RWPE1 (cell line): ENCODE measurements at places on chromosomes 1 and 21.
A peak's percentile ranks its signal among the peaks of the same experiment; 100 is the strongest.

DNA sequence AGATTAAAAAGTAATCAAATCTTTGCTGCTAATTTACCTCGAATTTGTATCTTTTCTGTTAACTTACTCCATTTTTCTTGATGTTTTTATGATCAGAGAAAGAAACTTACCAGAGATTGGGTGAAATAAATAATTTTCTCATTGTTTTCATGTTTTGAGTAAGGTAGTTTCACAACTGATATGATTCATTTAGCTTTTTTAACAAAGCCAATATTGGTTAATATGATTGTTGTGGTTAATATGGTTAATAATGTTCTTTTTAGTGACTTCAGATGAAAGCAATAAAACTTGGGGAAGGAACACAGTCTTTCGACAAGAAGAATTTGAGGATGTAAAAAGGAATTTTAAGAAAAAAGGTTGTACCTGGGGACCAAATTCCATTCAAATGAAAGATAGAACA, 48.1 kb downstream of the MAP3K21 start:
- no peak for DNase-seq

DNA sequence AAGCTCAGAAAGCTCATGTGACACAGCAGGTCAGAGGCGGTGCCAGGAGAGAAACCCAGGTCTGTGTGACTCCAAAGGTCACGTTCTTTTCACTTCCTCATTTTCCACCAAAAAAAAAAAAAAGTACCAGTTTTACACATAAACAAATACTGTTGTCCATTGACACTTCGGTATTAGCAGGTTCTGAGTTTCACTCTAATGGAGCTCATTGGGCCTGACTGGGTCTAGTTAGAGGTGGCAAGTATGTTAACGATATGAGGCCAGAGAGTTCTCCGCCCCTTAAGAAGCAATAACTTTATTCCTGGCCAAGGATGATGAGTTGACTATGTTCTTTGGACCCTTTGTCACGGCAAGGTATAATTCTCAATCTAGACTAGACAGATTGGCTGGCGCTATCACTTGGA, 30.0 kb upstream of the SDE2 start:
- no peak for DNase-seq

DNA sequence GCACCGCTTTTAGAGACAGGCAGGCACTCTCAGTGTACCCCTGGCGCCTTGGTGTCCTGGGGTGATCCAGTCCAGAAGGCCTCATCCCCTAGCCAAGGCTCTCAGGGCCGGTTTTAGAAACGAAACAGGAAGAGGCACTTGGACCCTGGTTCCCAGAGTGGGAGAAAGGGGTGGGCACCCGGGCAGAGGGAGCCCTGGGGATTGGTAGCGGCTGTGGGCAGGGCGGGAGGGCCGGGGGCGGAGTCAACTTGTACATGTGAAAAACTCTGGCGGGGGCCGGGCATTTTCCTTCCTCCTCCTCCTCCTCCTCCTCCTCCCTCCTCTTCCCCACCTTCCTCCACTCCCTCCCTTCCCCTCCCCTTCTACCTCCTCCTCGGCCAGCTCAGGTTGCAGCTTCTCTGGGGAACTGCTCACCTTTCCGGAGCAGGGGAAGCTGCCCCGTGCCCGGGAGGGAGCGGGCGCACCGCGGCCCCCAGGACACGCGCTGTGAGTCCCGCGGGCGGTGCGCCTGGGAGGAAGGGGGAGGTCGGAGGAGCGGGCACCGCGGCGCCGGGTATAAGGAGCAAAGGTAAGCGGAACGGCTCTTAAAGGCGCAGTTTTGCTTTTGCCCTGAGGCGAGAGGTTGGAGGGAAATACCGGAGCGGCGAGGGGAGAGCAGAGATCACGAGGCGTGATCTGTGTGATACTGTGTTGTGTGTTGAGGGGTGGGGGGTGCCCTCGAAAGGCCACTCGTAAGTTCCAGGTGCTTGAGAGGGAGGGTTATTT, at the start of gene CDK18:
Gene CDK18 (plus strand): TSS at position 359 of the 765 bp plus-strand sequence. CDS start 18,499 bp downstream, outside the sequence.
- peak; percentile 84 for DNase-seq

GRCh38 chr1:66262208-66262963, 271.6 kb upstream of the SGIP1 start:
- DNase-seq = peak; percentile 79

DNA sequence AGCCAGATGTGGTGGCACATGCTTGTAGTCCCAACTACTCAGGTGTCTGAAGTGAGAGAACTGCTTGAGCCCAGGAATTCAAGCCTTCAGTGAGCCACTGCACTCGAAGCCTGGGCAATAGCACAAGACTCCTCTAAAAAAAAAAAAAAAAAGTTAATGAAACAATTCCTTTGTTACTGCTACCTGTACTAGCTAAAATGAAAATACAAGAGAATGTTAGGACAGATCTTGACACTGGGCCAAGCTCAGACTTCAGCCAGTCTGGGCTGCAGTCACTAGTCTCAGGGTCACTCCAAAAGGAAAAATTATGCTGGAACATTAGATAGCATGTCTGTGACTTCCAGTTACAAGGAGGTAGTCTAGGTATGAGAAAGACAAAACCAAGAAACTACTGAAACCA, 56.5 kb downstream of the TRIM33 start:
- DNase-seq = no peak

- no peak for DNase-seq
These were observed 12.0 kb downstream of the ALDH9A1 start for GRCh38 chr1:165686121-165686970.

DNA sequence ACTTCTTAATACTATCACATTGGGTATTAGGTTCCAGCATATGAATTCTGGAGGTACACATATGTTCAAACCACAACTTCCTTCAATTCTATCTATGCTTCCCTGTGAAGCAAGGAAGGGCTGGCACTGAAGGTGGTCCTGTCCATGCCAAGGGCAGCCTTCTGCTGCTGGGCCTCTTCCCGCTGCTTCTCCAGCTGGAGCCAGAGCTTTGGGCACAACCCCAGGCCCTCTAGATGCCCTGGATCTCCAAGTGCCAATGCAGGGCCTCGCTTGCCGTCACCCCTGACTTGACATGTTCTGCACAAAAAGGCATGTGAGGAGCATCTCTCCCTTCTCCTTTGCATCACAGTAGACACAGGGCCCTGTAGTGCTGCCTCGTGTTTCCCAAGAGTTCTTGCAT, 62.6 kb downstream of the STYXL2 start:
- DNase-seq = no peak

GRCh38 chr21:38987633-38988508, 182.1 kb downstream of the ETS2 start:
- no peak for DNase-seq

DNA sequence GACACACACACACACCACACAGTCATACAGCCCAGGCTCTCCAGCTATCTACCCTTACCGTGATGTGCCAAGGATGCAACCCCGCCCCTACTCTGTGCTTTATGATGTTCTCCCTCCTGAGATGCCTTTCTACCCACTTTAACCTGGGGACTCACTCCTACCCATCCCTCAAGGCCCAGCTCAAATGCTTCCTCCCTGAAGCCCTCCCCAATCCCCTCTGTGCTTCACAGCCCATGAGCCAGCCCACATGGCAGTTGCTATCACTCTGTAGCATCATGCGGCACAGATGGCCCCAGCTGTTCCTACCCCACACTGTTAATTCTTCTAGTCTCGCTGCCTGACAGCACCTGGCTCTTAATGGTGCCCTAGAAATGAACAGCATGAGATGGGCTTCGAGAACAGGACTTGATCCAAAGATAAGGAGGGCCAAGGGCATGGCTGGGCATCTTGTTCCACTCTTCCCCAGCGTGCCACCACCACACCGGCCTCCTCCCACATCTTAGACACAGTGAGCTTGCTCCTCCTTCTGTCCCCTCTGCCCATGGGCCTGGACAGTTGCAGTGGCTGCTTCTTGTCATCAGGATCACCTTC, 109.8 kb downstream of the GLIS1 start:
- no peak for DNase-seq

GRCh38 chr1:167312871-167313270, 92.2 kb downstream of the POU2F1 start:
- no peak for DNase-seq

DNA sequence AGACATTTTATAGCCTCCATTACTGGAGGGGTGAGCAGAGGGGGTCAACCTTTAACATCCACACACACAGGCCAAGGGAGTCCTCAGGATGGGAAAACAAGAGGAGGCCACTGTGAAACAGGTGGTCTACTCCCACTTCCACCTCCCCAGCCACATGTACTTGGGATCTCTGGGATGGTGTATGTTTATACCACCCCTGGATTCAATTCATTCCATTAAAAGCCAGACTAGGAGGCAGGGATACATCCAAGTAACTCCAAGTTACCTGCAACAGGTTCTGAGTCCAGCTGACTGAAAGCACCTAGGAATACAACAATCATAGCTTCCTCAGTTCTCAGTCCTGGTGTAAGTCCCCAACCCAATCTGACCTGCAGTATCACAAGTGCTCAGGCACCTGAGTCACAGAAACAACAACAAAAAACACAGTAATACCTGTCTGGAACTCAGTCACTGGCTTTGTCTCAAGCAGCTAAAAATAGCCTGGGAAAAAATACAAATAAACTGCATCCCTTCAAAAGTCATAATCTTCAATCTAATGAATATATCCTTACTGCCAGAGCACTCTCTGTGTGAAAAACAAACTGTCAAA, 9.8 kb downstream of the ERI3 start:
- DNase-seq = no peak

- no peak for DNase-seq
These were observed 73.6 kb upstream of the ZRANB2 start for GRCh38 chr1:71154429-71154828.

DNA sequence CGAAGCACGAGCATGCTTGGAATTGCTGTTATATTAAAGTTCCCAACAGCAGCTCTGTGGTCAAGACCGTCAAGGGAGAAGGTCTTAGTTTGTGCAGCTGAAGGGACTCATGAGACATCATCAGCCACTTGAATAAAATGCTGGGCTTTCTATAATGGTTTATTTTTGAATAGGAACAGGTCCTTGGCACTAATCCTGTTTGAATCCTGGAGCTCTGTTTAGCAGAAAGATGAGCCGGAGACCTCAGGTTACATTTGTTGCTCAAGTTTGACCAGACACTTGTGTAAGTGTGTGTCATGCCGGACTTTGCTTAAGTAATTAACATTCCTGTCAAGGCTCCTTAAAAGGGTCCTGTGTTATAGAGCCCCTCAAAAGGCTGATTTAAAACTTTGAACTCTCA, 186.5 kb downstream of the ROR1 start:
- DNase-seq = no peak

GRCh38 chr1:234270581-234271242, 102.5 kb upstream of the COA6 start:
- DNase-seq = no peak

GRCh38 chr1:183223467-183223866, 37.4 kb downstream of the LAMC2 start:
- no peak for DNase-seq

DNA sequence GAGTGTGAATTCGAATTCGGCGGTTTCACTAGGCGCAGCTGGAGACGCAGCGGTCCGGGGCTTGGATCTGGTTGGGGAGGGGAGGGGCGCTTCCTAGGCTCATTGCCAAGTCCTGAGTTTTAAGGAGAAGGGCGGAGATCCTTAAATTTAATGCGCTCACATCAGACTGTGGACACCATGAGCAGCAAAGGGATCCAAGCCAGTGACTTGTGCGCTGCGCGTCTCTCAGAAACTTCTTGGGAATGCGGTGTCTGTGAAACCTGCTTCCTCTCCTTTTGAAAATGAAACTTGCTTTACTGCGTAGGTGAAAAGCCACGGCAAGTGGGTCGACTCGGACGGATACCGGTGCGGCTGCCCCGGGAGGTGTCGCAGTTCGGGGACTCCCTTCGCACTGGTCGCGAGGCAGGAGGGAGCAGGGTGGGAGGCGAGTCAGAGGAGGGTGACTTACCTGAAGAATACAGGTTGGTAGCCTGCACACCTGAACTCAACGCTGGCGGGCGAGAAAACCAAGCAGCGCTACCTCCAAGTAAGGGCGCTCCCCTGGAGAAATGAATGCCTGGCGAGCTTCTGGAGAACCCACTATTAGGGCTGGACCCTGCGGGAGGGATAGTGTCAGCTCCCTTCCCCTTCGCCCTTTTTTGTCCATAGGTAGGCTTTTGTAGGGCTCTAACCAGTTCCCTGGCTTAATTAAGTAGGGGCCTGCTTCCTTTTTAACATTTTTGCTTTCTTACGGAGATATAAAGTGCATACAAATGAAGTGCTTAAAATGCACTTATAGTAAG, 992 bp downstream of the TENT5C start:
- DNase-seq = no peak

DNA sequence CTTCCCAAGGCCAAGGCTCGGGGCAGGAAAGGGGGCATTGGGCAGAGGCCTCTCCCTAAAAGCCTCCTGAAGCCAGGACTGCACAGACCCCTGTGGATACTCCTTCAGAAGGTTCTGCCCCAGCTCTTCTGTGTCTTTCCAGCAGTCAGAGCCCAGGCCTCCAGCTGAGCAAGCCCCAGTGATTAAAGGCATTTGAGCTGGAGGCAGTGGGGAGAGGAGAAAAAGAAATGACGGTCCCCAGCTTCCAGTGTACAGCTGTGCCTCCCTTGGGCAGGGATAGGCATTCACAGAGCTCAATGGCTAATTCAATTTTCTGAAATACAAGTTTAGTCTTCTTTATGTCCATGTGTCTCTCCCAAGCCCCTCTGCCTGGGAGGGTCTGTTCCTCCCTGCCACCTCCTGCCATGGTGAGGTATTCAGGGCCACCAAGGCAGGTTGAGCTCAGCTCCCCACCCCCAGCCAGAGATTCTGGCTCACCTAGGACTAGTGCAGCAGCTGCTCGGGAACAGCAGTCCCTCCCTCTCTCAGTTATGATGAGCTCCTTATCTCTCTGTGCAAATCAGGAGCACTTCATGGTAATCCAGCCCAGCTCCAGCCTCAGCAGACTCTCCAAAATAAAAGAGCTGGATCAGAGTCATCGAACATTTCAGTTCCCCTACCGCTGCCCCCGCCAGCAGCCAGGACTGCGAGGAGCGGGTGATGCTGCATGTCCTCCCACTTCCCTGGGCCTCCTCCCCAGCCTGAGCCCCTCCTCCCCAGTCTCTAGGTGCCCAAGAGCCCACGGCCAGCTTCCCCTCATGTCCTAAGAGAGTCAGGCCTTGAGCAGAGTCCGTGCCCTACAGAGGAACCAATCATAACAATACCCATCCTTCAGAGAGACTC, 208.4 kb upstream of the ZC3H12A start:
- no peak for DNase-seq

DNA sequence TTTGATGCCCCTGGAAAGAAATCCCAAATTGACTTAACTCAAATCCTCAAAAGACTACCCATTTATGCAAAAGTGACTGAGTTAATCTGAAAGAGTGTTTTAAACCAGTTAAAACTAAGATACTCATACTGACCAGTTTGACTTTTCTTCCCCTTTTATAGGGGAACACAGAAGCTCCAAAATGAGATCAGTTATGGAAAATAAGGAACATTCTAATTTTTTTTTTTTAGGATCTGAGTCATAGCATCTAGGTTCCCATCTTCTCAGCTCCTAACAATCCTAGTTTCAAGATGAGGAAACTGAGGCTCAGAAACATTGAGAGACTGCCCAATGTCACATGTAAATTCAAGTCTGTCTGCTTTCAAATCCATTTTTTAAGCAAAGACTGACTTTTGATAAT, 231.1 kb upstream of the RUNX1 start:
- DNase-seq = no peak

GRCh38 chr1:65953170-65953569, 160.5 kb downstream of the PDE4B start:
- no peak for DNase-seq
